ENCODE measurements at places on chromosomes 16 and 17.

DNA sequence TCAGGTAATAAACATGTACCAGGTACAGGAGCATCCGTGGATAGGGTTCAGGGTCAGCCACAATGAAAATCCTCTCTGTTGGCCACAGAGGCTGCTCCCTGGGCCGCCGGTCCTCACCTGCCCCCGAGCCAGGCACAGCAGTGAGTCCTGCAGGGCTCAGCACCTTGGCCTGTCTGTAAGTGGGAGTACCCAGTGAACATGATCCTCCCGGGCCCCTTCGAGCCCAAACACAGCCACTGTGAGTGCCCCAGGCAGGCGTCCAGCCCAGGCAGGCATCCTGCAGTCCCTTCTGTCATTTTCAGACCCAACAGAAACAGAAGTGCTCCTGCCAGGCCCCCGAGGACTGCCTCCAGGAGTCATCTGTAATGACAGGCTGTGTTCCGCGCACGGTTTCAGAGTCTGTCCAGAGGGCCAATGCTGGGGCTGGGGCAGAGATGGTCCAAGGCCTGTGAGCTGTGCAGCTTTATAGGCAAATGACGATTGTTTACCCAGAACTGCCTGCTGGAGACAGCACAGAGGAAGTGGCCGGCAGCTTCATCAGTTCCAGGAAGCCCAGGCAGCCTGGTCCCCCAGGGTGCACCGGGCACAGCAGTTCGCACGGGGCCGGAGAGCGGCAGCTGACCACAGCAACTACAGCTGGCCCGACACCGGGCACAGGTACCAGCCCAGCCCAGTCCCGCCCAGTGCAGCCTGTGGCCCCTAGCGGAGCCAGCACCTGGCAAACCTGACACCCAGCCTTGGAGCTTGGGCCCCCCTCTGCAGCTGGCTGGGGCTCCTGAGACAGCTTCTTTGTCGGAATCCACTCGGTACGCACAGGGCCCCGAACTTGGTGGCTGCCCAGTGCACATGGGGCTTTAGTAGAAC is 13.2 kb downstream of the SLC7A5 start:
- DNase-seq: no peak

GRCh38 chr17:79702034-79702433 is 28.7 kb upstream of the ENPP7 start:
- no peak for DNase-seq

GRCh38 chr16:13863075-13863765 is 56.7 kb upstream of the ERCC4 start:
- DNase-seq: no peak

DNA sequence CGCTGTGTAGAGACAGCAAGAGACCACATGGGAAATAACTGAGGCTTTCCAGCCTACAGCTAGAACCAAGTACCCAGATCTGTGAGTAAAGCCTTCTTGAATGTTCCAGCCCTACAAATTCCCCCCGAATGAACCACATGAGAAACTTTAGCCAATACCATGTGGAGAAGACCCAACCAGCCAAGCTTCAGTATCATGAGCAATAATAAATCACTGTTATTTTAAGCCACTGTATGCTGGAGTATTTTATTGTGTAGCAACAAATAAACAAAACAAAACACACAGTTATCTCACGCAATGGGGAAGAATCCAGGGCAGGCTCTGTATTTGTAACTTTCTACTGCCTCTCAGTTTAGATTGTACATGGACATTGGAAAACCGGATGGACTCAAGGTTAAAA is 426.2 kb downstream of the CDH11 start:
- no peak for DNase-seq

GRCh38 chr17:73462823-73463222 is 151.0 kb upstream of the CDC42EP4 start:
- DNase-seq: no peak

DNA sequence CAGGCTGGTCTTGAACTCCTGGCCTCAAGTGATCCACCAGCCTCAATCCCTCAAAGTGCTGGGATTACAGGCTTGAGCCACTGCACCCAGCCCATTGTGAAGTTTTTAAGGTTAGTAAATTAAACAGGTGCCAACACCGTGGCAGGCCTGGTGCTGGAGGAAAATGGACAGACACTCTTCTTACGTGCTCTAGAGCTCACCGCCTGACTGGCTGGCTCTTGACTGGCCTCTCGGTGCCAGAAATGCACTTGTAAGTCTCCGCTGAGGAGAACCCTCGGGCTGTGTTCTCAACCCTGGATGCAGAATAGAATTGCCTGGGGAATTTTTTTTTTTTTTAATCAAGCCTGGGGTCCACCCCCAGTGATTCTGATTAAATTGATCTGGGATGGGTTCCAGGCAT is 10.3 kb upstream of the HAS3 start:
- DNase-seq: no peak

DNA sequence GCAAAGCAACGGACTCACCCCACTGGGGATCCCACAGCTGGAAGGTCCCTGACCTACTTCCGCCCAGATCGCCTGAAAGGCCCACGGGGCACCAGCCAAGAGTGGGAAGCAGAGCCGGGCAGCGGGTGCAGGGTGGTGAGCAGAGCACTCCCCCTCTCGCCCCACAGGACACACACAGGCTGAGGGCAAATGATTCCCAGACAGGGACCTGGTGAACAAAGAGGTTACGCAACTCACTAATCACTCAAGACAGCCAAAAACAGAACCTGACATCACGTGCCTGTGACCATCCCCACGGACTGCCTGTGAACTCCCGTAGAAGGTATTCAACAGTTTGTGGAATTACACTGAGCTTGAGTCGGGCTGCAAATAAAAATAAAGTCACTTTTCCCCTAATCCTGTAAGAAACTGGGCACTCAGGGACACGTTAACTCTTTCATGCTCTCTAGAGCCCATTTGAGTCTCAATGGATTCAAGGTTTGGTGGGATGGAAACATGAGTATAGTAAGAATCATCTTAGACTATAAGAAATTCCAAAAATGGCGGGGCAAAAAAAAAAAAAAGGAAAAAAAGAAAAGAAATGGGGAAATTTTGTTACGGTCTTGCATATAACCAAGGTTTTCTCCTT is 396.1 kb downstream of the SOX9 start:
- DNase-seq: no peak

DNA sequence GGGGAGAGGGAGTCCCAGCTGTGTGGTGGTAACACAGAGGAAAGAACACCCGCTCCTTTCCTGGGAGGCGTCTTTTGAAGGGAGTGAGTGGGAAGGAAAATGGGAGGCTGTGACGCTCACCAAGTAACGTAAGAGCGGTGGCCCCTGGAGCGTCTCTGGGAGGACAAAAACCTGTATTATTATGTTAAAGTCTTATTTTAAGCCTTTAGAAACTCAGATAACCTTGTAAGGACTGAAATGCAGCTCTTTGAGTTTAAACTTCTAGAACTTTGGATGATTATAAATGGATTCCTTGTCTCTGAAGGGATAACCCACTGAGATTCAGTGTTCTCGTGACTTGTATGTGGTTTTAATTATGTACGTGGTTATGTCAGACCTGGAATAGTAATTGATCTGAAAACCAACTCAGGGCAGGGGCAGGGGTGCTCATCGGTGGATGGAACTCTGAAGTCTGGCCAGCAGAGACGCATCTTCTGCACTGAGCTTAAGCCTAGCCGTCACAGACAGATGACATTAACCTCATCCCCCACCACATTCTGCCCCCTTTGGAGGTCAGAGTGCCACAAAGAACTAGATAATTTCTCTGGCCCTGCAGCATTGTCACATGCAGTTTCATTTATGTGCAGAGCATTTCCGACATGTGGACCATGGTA is 41.8 kb upstream of the SLC12A3 start:
- DNase-seq: no peak

GRCh38 chr17:1229900-1230501 is 40.2 kb upstream of the BHLHA9 start:
- DNase-seq: no peak

DNA sequence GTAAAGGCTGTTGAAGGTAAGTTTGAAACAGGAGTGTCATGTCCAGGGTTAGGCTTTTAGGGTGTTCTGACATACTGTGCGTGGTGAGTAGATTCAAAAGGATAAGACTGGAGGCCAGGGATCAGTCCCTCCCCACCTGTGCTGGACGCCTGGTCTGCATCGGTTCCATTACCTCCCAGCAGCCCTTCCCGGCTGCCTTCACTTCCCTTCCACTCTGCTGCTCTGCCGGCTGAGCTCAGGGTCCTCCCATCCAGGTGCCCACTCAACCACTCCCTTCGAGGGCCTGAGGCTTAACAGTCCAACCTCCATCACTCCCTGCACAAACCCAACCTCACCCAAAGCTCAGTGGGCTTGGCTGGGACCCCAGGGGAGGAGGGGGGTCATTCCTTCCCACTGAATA is 4.1 kb upstream of the SLC5A10 start:
- DNase-seq: no peak

DNA sequence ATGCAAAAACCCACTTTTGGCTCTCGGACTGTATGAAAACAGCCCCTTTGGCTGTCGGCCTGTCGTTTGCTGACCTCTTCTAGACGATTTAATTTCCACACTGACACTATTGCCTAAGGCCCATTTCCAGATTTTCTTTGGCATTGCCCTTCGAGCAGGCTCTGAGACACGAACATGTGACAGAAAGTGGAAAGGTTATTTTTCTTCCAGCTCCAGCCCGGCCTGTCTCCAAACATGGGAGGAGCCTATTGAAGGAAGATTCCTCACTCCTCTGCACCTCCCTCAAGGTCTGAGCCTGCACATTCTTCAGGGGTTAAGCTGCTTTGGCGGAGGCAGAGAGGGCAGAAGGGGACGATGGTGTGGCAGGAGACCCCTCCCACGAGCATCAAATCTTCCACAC is 85.9 kb upstream of the FOXF1 start:
- no peak for DNase-seq

DNA sequence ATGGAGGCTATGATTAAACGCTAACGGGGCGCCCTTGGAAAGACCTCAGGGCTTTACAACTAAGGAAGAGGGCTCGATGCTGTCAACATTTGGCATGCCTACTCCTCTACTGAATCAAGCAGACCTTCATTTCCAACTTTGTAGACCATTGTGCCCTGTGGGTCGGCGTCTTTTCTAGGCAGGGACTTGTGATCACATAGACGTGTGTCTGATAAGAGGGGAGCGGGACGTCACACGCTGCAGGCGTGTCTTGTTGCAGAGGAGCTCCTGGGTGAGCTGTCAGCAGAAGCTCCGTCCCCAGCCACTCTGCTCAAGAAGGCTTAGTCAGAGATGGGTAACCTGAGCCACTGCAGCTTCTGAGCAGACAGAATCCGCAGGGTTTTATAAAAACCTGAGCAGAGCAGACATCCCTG is 2.8 kb downstream of the MAPK8IP3 start:
- no peak for DNase-seq

- no peak for DNase-seq
Observed at GRCh38 chr16:56944954-56945839, 13.3 kb downstream of the HERPUD1 start.

DNA sequence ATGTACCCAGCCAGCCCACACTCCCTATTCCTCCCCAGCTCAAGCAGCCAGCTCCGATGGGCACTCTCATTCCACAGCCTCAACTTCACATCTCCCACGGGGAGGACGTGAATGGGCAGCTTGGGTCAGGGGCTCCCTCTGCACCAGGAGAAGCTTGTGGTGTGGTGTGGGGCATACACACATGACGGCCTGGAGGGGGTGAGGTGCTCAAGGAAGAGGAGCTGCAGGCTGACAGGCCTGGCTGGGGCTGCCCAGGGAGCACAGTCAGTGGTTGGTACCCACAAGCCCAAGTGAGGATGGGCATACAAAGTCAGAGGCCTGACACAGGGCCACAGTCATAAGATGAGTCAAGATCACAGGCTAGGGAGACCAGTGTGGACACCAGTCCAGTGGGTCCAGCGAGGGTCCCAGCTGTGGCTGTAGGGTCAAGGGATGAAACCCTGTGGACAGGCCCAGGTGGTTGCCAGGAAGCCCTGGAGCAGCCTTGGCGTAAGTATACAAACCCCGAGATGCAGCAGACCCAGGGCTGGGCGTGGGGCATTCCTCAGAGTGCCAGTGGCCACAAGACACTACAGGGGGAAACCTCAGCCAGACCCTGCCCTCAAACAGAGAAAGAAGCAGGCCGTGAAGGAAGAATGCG is 4.4 kb downstream of the DRC3 start:
- no peak for DNase-seq

DNA sequence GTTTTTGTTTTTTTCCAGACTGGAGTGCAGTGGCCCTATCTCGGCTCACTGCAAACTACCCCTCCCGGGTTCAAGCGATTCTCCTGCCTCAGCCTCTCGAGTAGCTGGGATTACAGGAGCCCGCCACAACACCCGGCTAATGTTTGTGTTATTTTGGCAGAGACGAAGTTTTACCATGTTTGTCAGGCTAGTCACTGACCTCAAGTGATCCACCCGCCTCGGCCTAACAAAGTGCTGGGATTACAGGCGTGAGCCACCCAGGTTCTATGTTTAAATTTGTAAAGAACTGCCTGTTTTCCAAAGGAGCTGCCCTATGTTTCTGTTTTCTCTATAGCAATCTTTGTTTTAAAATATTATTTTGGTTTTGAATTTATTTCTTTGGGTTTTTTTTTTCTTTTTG is 13.8 kb upstream of the C16orf87 start:
- DNase-seq: no peak

GRCh38 chr17:42061646-42062487 is 11.5 kb upstream of the C17orf113 start:
- no peak for DNase-seq

DNA sequence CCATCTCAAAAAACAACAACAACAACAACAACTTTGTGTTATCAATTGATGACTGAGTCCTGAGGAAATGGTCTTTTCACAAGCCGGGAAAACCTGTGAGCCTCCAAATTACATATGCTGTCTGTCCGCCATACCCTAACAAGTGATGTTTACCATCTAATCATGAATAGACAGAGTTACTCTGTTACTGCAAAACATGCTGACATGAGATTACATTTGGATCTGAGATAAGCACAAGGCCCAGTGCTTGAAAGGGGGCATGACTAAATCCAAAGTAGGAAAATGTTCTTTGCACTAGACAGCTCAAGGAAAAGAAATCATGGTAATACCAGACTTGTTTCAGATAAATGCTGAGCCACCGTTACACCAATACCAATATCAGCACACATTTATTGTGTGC is 8.6 kb upstream of the ATXN1L start:
- DNase-seq: no peak

GRCh38 chr16:19601083-19601976 is 45.8 kb downstream of the VPS35L start:
- DNase-seq: no peak

- no peak for DNase-seq
Observed at GRCh38 chr17:27368980-27369379, 75.1 kb downstream of the WSB1 start.

- DNase-seq: no peak
Observed at GRCh38 chr16:27951489-27952120, 111.9 kb downstream of the GSG1L start.
